AG20443 (cell line): ENCODE measurements at places on chromosomes 7 and 10.

DNA sequence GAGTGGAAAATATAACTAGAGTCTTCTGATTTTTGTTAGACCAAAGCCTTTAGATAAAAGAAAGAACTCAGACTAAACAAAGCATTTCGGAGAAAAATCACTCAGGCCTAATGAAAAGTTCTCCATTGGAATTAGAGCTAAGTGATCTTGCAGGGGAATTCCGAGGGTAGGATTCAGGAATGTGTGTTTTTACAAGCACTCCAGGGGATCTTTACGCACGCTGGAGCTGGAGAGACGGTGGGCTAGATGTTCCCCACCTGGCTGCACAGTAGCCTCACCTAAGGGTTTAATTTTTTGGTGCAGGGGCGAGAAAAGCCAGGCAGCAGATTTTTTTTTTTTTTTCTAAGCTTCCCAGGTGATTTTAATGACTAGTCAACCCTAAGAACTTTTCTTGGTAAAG is 7.9 kb upstream of the PAPSS2 start:
- no peak for DNase-seq

- DNase-seq: peak; percentile 30
Measured at GRCh38 chr7:143245123-143245522, 18.1 kb upstream of the GSTK1 start.

DNA sequence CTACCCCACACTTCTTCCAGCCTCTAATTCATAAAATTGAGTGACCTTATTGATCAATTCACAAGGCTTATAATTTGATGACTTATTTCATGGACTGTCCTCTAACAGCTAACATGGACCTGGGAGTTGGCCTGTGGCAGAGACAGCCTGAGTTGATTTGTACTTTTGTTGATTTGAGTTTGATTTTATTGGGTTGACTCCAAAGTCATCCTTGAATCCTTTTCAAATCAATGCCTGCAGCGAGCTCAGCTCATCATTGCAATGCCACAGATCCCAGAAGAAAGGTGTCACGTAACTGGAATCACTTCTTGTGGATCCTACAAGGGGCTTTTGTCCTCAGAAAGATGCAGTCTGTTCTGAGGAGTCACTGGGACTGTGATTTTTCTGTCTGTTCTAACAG is 138.0 kb downstream of the CAMK1D start:
- DNase-seq: no peak

- no peak for DNase-seq
Measured at GRCh38 chr10:124971276-124971675, 29.4 kb downstream of the ZRANB1 start.

GRCh38 chr7:69992938-69993337 is 394.7 kb downstream of the AUTS2 start:
- no peak for DNase-seq

- DNase-seq: no peak
Measured at GRCh38 chr7:76326646-76327233, 24.3 kb downstream of the HSPB1 start.

- no peak for DNase-seq
Measured at GRCh38 chr10:79586933-79587332, 23.8 kb upstream of the SFTPA1 start.

DNA sequence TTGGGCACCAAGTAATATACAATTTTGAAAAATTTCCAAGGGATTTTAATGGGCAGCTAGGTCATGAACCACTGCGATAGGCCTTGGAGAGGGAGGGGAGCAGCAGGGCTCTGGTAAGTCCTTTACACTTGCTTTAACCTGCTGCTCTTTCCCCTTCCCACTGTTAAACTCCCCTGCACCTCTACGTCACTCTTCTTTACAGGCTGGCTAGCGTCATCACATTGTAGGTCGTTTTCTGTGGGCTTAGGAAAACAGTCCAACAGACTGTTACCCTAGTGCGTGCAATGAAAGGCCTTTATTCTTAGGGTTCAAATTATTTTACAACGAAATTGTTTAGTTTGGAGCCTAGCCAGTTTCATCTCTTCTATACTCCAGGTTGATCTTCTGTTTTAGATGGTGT is 235.7 kb downstream of the AUTS2 start:
- no peak for DNase-seq

- no peak for DNase-seq
Measured at GRCh38 chr10:115975506-115975905, 297.5 kb downstream of the GFRA1 start.

DNA sequence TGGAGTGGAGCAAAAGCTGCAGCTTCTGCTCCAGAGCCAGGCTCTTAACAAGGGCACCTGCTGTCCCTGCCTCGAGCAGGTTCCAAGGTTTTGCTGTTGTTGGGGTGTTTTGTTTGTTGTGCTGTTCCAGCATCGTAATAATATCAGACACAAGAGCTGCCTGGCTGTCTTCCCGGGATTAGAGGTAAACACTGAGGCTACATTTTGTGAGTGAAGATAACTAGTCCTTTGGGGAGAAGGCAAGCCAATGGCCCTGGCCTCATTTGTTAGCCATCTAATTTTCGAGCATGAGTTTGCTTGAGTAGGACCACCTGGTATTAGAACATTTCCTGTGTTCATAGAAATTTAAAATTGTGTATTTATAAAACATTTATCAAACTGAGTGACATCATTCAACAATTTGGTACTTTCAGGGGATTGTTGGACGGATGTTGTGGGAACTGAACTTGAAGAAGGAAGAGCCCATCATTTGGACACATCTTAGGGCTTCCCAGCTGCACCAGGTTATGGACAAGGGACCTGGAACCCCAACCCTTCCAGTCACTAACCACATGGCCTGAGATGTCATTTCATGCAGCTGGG is 555.0 kb downstream of the TNS3 start:
- DNase-seq: no peak

DNA sequence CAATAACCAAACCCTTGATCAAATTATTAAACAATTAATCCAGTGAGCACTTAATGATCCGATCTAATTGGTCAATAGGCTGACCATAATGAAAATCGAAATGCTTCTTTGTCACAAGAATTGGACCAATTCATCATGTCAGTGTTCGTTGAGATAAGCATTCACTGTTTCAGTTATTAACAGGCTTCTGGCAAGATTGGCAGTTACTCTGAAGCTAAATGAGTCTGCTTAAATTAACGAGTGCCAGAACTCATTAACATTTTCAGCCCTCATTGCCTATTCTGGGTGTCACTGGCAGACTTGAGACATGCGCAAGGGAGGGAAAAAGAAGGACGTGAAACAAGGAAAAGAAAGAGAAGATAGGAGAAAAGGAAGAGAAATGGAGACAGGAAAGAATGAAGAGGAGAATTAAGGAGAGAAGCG is 30.7 kb upstream of the SLC26A3 start:
- DNase-seq: no peak

GRCh38 chr7:80550005-80550404 is 38.1 kb upstream of the GNAT3 start:
- DNase-seq: no peak

GRCh38 chr10:78913219-78914059 is 155.3 kb upstream of the ZMIZ1 start:
- no peak for DNase-seq

DNA sequence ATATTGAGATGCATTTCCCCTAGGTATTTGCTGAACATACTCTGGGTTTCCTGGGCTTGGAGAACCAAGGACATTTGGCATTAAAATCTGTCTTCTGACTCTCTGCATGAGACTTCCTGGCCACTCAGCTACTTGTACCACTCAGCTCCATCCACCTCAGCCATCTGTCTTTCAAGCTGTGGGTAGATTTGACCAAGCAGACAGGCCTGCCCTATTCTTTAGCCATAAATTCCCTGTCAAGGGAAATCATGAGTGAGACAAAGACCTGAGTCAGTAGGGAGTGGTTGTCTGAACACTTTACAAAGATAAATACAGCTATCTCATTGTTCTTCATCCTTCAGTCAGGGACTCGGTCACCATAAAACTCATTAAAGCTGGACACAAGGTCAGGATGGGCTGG is 399.1 kb downstream of the GPAM start:
- no peak for DNase-seq

GRCh38 chr7:78179211-78179610 is 380.6 kb downstream of the PHTF2 start:
- DNase-seq: no peak

GRCh38 chr10:59340285-59340684 is 22.1 kb downstream of the FAM13C start:
- DNase-seq: no peak
